ENCODE measurements at places on chromosomes 1 and 21.

DNA sequence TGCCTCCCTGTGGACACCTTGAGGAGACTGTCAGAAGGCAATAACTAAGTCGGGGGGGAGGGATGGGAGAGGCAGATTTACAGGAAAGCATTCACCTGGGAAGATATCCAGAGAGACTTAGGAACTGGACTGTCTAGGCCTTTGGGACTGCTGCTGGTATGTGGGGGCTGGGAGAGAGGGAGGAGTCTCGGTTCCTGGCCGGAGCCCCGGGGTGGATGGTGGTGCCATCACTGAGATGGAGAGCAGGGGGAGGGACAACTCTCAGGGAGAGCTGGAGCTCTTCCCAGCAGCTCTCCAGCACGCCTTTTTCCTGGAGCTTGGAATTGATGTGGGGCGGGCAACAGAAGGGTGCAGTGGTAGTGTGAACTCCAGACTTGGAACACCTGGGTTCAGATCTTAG lies 22.1 kb downstream of the PTPRF start:
- no peak for DNase-seq

GRCh38 chr1:13830616-13831280 lies 130.8 kb downstream of the PRDM2 start:
- no peak for DNase-seq

DNA sequence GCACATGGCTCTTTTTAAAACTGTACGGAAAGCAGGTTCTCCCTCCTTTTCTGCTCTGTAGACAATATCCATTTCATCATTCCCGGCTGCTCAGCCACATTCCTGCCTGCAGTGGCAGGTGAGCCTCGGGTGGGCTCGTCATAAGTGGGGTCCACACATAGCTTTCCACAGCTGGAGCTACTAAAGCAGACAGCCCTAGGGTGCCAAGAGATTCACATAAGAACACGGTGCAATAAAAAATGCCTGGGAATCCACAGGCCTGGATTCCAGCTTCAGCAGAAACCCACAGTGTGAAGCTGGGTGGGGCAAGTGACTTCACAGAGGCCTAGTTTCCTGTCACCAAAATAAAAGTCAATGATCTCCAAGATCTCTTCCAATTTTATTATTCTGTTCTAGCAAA lies 96.4 kb downstream of the MIS18A start:
- no peak for DNase-seq

DNA sequence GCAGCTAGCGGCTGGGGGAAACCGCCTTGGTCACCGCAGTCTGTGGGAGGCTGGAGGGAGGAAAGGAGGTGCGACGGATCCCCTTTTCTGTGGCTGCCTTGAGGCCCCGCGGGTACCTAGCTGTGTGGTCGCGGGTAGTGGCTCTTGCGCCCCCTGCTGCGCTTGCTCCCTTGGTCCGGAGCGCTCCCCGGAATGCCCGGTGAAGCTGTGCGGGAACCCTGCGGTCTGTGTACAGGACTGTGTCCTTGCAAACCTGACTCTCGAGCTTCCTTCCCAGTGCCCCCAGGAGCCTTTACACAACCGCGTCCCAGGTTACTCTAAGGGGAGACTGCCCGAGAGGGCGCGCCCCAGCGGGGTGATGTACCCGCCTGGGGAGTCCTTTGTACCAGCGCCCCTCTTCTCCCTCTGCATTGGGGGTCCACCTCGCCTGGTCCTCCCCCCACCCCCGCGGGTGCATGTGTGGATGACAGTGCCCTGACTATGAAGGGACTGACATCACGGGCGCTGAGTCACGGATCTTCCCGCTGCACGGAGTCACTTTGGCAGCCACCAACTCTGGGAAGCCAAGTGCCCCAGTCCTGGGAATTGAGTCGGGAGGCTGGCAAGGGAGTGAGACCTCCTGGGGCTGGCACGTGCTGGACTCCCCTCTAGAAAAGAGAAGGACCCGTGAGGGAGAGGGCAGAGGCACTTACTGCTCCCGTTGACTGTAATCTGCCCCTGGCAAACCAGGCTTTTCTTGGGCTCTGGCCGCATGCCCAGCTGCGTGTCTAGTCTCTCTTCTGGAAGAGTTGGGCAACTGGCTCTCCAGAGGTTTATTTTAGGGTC lies 816 bp downstream of the IL6R start:
- DNase-seq: no peak

DNA sequence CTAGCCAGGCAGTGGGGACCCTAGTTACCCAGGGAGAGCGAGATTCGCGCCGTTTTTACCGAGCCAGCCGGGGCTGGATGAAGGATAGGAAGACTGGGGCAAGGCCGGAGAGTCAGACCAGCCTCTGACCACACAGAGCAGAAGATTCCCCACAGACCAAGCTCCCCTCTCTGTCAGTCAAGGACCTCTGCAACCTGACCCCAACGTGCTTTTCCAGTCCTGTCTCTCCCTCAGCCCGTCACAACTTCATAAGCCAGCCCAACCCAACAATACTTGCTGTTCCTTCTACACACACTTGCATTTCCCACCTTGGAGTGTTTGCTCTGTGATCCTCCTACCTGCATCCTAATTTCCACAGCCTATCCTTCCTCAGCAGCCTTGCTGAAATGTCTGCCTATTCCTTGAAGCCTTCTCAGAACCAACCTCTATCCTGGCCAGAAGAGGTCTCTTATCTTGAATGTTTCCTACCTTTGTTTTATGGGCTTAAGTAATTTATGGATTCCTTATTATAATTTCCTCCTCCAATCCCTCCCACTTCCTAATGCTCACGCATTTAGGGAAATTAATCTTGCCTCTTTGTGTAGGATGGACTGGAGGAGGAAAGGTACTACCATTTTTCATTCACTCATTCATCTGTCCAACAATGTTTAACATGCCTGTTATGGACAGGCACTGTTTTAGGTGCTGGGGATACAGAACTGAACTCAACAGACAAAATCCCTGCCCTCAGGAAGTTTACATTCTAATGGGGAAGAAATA lies at the start of gene GSTM3:
TSS of gene GSTM3 (minus strand) at position 424 of the 759 bp plus-strand sequence. CDS start 751 bp downstream, outside the sequence.
- no peak for DNase-seq

- DNase-seq: no peak
Observed at GRCh38 chr1:53086491-53087070, 24.6 kb downstream of the PODN start.

DNA sequence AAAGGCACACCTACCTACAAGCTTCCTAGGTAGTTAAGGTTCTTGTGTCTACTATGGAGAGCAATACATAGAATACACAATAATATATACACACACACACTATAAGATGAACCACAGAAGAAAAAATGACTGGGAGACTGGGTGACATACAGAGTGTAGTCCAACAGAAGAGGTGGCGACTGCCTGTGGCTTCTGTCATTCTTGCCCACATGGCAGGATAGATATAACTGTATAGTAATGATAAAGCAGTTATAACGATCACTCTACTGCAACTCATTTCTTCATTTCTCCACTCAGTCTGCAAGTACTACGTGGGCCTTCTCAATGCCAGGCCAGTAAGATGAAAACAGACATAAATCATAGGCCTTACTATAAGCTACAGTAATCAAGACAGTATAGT lies 113.8 kb upstream of the EDN2 start:
- no peak for DNase-seq

GRCh38 chr1:24325587-24326449 lies 6.7 kb downstream of the GRHL3 start:
- no peak for DNase-seq

GRCh38 chr1:247639381-247639981 lies 34.1 kb downstream of the OR2G3 start:
- DNase-seq: no peak

DNA sequence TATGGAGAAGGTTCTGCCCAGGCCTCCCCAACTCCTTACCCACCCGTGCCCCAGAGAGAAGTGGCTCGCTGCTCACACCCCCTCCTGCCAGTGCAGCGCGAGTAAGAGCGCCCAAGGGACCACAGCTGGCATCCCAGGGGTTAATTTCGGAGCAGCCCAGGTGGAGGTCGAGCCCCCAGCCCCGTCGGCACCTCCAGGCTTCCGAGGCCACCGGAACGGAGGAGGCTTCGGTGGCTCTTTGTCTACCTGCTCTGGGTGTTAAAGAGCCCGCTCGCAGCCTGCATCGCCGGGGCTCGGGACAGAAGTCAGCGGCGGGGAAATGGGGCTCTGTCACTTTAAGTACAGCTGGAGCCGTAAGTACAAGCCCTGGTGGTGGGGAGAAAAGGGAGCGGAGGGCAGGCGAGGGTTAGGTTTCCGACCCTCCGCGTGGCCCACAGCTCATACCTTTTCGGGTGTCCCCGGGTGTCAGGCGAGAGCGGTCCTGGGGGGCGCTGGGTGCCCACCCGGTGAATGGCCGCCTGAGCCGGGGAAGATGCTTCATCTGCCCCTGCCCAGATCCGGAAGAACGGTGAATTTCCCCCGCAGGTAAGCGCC lies 89.4 kb upstream of the IPO9 start:
- no peak for DNase-seq

DNA sequence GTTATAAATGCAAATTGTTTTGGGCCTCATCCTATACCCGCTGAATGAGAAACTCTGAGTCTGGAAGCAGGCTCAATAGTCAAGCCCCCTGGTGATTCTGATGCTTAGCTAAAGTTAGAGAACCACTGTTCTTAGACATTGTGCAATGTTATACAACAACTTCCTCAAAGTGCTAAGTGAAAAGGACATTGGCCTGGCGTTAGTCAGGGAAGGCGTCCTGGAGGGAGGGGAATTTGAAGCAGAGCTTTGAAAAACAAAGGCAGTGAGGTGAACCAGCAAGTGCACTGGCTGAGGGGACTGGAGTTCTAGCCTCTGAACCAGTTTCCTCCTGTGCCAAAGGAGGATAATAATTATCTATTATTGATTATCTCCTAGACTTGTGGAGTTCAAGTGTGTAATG lies 5.1 kb downstream of the CD1D start:
- DNase-seq: no peak

DNA sequence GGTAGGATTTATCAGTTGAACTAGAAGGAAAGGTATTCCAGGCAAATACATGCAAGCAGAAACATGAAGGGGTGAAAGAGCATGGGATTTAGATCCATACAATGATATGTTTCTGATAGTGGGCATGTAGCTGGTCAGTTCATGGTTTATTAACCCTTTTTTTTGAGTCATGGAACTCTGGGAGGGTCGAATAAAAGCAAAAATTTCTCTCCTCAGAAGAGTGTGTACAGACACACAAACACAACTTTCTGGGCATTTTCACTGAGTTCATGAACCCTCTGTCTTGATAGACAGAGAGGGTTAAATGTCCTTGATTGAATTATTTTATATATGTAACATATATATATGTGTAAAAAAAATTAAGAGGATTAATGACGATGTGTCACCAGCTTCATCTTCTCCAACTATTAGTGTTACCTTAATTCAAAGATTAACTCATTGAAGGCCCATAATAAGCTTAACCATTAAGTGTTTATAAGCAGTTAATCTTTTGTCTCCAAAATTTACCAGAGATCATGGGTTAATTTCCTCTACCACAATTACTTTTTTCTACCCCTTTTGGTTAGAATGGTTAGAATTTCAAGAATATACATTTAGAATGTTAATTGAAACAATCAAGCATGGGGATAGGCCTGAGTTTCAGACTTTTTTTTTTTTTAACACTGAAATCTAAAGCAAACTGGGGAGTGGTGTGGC lies 4.6 kb downstream of the JUN start:
- DNase-seq: no peak

GRCh38 chr1:107692580-107693345 lies 272.2 kb downstream of the VAV3 start:
- no peak for DNase-seq

DNA sequence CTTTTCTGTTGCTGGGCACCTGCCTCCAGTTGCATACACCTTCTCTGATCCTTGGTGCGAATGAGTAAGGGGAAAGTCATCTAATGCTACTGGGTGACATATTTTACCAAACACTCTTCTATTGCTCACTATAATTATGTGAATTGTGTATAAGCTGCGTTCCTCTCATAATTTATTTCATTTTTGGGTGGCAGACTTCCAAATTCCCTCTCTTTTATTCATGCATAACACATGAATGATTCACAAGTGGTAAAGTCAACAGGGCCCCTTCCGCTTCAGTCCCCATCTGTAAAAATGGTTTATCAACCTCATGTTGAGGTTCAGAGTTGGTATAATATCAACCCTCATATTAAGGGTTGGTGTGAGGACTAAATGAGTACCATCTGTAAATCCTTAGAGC lies 3.2 kb upstream of the QSOX1 start:
- DNase-seq: no peak

- DNase-seq: no peak
Observed at GRCh38 chr1:104726917-104727316, 977.2 kb downstream of the AMY1C start.

- no peak for DNase-seq
Observed at GRCh38 chr1:150846473-150847146, 29.8 kb downstream of the ARNT start.

DNA sequence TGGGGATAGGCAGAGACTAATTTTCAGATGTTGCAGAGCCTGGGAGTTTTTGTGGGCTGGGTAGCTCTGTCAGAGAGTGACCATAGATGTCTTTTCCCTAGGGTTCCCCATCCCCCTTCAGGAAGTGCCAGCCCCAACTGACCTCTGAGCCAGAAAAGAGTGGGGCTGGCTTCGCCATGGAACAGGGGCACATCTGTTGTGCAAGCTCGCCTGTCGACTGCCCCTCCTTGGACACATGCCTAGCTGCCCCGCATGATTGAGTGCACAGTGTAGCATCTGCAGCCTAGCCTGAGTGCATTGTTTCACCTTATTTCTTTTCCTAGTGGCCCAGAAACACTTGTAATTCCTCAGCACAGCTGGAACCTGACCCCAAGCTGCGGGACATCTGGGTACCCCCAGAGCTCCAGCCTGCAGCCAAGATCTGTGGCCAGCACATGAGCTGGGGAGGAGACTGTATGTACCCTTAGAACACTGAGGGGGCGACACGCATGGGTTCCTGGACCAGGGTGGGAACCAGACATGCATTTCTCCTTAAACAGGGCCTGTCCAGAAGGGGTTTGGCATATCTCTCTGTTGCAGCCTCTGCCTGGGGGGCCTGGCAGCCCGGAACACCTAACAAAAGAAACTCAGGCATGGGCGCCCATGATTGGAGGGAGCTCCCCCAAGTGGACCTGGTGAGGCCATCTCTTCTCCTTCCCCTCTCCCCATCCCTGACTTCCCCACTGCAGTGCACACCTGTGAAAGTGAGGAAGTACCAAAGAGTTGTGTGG lies 55.2 kb downstream of the SYT14 start:
- no peak for DNase-seq

DNA sequence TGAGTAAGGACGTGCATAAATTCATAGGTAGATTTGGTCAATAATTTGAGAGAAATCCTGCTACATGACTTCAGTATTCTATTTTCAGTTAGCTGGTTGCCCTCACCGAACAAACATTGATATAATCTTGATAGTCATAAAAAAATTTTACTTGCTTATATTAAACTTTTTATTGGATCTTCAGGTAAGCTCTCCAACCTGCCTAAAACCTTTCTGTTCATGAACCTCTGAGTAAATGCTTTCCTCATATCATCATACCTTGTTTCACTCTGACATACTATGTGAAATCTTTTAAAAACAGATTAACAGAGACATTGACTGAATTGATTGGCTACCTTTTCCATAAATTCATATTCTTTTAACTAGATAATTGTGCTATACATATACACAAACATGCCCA lies 299.0 kb downstream of the NCAM2 start:
- DNase-seq: no peak

- no peak for DNase-seq
Observed at GRCh38 chr1:171256940-171257606, 8.8 kb downstream of the FMO1 start.

- no peak for DNase-seq
Observed at GRCh38 chr1:32487182-32487581, 22.3 kb downstream of the ZBTB8B start.

All from CMK (cell line).